ENCODE measurements at places on chromosomes 5 and 9.

- DNase-seq: no peak
These were observed 285.2 kb downstream of the DMRTA1 start for GRCh38 chr9:22731786-22732185.

GRCh38 chr5:24401773-24402172 lies 243.0 kb downstream of the CDH10 start:
- no peak for DNase-seq

GRCh38 chr5:143248391-143248790 lies 155.1 kb downstream of the NR3C1 start:
- no peak for DNase-seq

DNA sequence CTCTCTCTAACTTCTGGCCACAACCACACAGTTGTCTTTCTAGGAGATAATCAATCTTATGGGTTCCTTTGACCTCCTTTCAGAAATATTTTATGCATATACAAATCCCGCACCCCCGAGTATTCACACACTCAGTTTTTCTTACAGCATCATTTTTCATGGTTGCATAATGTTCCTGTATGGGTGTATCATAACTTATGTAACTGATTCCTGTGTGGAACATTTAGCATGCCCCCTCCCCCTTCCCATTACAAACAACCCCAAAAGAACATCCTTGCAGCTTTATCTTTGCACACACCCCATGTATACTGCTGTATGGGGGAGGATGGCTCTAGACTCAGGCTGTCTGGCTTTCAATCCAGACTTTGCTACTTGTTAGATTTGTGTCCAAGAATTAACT lies 93.8 kb downstream of the PSD2 start:
- DNase-seq: no peak

DNA sequence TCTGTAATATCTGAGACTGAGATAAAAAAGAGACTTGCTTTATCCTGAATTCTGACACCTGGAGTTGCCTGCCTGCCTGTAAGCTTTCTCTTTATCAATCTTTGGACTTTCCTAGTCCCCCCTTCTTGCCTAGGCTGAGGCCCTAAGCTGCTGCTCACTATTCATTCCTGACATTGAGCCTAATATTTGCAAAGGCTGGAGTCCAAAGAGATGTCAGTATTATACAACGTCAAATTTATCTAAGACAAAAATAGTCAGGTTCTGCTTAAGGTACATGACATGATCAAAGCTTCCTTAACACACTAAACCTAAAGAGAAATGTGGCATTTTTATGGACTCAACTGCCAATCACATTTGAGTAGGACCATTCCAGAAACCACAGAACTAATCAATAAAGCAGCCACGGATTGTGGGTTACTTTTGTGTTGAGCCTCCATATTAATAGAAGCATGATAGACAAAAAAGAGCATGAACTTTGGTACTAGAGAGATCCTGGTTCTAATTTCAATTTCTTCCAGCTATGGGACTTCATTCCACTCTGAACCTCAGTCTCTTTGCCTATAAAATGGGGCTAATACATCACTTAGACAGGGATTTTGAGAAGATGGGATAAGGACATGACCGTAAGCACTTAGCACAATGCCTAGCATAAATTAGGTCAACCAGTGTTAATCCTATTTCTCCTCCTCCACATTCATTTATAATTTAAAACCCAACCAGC lies 56.1 kb downstream of the IL33 start:
- no peak for DNase-seq

GRCh38 chr5:25850581-25850980 lies 1187.8 kb downstream of the CDH9 start:
- no peak for DNase-seq

GRCh38 chr5:137632716-137633115 lies 103.2 kb downstream of the KLHL3 start:
- no peak for DNase-seq

- no peak for DNase-seq
These were observed 997.5 kb upstream of the CTNND2 start for GRCh38 chr5:12901696-12902095.

DNA sequence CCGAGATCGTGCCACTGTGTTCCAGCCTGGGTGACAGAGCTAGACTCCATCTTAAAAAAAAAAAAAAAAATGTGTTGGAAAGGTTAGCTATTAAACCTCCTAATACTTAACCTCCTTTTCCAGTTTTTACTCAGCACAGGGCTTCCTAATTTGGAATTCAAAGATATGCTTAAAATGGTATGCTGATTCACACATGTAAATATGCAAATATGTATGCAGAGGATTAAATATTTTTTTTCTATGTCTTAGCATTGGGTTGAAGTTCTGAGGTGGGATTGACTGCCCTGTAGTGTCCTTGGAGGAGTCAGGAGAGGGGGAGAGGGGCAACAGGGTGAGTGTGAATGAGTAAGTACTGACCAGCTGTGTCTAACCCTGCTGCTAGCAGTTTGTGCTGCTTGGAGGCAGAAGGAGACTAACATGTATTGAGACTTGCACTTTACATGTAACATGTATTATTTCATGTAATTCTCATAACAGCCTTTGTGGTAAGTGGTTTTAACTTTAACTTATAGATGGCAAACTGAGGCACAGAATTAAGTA lies 63.2 kb downstream of the SLC44A1 start:
- DNase-seq: no peak

- no peak for DNase-seq
These were observed 46.8 kb downstream of the ITGA2 start for GRCh38 chr5:53035868-53036381.

GRCh38 chr5:392431-392988 lies 50.5 kb upstream of the EXOC3 start:
- no peak for DNase-seq

DNA sequence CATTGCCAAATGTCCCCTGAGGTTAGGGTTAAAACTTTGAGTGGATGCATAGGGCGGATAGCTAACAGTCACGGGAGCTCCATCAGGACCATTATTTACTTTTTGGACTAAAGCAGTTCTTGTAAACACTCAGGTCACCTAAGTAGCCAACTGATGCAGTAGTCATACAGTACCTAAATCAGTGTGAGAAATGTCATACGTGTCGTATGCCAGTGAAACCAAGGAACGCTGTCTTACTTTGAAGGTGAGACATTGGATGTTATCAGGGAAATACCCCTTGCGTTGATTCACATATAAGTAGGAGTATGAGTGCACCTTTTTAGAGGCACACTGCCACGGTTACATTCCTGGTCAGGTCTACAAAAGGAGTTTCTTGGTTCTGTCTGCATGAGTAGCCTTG lies 101.9 kb downstream of the LNPEP start:
- peak; percentile 28 for DNase-seq

DNA sequence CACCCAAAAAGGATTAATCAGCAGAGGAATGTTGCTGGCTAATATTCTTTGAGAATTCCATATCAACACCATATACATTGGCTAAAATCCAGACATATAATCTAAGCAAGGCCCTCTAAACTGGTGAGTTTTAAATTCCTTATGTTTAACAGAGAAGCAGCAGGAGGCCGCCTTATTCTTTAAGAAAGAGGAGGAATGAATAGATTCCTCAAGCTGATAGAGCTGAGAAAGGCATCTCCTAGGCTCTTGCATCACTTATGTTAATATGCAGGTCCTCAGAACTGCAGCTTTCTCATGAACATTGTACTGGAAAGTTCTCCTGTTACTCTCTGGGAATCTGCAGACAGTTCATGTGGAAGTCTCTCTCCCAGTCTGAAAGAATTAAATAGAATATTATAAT lies 20.1 kb upstream of the SMARCA2 start:
- no peak for DNase-seq

DNA sequence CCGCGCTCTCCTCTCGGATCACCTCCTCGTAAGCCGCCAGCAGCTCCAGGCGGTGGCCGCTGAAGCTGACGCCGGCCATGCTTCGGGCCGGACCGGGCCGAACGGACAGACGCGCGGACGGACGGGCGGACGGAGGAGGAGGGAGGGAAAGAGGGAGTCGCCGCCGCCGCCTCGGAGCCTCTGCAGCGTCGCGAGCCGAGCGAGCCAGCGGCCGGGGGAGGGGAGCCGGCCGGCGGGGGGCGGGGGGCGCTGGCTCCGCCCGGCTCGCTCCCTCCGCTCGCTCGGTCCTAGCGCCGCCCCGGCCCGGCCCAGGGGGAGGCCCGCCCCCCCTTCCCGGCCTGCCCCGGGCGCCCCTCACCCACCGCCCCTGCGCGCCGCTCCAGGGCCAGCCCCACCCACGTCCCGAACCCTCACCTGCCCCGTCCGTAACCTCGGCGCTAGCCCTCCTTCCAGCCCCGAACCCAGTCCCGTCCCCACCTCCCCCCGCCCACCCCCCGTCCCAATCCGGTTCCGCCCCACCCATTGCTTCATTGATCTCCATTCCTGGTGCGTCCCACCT lies at the start of gene DBN1:
Gene DBN1 (minus strand): TSS at position 192 of the 559 bp plus-strand sequence. CDS start 113 bp downstream, at position 79.
- DNase-seq: peak; percentile 25

DNA sequence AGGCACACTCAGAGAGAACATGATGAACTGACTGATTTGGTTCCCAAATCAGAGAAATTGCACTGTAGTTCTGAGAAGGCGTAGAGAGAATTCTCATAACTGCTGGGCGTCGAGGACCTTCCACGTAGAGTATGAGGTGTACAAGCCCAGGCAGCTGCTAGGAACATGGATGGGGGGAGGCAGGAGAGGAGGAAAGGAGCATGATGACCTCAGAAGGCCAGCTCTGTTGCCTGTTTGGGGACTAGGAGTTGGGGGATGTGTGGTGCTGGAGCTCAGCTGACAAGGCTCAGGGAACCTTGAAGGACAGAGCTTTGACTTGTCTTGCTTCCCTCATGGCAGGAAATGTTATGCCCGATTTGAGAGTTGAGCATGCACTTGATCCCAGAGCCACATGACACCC lies 485.4 kb downstream of the IRX1 start:
- no peak for DNase-seq

GRCh38 chr9:37031081-37031480 lies 3.0 kb downstream of the PAX5 start:
- DNase-seq: no peak

- no peak for DNase-seq
These were observed 3.5 kb downstream of the ZMYND19 start for GRCh38 chr9:137586854-137587253.

GRCh38 chr5:143496943-143497342 lies 93.5 kb upstream of the NR3C1 start:
- no peak for DNase-seq

- no peak for DNase-seq
These were observed 76.7 kb upstream of the GDNF start for GRCh38 chr5:37916525-37916924.

- no peak for DNase-seq
These were observed 31.3 kb upstream of the GRIA1 start for GRCh38 chr5:153459051-153459743.

DNA sequence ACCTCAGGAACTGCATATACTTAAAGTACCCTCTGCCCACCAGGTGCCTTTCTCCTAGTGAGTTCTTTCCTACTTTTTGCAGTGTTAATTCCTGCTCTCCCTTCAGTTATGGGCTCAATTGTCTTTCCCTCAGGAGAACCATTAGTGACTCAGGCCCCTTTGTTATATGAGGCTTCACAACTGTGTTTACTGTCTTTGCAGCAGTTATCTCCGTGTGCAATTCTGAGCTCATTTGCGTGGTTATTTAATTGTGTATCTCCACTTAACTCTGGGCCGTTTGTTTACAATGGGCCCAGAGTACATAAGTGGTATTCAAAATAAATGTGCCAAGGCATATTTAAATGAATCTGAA lies 9.6 kb downstream of the FBXO38 start:
- DNase-seq: peak; percentile 71

GRCh38 chr5:37272511-37272910 lies 23.3 kb upstream of the CPLANE1 start:
- DNase-seq: no peak

DNA sequence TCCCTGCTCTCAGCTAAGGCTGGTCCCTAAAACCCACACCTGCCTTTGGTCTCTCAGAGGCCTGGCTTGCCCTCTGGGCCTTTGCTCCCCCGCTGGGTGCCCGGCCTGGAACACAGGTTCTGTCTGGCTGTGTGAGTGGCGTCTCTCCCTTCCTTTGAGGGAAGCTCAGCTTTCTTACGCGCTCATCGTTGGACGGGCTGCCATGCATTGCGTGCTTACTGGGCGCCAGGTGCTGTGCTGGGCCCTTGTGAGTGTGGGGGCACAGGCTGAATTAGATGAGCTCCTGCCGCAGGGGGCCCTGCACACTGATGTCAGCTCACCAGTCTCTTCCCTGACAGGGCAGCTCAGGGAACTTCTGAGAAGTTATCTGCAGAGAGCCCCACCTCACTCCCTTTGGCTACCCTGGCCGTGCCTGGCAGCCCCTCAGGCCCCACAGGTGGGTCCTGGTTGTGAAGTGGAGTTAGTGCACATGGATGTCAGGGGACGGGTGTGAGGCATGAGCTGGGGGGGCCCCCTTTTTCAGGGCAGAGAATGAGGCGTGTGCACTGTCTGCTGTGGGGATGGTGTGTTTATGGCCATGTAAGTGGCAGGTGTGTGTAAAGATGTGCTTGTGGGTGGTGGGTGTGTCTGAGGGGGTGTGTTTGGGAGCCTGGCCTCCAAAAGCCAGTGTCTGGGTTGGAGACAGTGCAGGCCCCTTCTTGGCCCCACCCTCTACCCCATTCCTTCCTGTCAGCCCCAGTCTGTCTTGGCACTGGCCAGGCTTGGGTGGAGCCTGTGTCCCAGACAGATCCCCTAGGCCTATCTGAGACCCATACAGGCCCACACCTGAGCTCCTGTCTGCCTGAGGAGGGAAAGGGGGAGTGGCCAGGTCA lies 7.5 kb upstream of the RMND5B start:
- no peak for DNase-seq

DNA sequence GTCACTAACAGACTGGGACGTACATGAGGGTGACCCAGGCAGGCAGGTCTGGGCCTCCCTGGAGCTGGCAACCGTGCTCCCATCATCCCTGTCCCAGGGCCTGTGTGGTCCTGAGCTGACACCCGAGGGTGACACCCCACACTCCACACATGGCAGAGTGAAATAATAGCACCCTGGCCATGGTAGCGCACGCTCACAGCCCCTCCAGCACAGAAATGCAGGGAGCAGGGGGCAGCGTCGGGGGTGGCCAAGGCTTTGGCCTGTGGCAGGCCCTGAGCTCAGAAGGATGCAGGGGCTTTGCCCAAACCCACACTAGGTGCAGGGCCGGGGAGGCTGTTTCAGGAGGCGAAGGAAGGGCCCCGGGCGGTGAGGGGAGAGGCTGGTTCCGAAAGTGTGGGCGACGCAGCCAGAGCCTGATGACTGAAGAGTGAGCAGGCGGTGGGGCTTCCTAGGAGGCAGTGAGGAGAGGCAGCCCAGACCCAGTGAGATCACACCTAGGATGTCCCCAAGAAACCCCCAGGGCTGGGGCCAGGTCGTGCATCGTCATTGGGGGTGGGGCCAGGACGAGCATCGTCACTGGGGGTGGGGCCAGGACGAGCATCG lies 12.9 kb downstream of the OR2V2 start:
- DNase-seq: no peak

DNA sequence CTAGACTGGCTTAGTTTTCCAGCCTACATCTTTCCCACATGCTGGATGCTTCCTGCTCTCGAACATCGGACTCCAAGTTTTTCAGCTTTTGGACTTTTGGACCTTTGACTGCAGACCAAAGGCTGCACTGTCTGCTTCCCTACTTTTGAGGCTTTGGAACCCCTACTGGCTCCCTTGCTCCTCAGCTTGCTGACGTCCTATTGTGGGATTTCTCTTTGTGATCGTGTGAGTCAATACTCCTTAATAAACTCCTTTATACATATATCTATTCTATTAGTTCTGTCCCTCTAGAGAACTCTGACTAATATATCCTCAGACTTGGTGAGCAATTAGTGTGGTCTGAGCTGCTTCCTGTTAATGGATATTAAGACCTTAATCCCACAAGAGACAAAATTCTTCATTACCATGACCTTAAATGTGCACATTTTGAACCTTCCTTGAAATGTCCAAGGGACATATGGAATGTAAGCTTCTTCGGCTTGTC lies 752.9 kb downstream of the CDH18 start:
- no peak for DNase-seq

- no peak for DNase-seq
These were observed 34.4 kb downstream of the ROPN1L start for GRCh38 chr5:10475931-10476676.

- no peak for DNase-seq
These were observed 40.0 kb downstream of the FBXL7 start for GRCh38 chr5:15539951-15540350.
